Spinal cord (tissue), 10 donors: ENCODE measurements at places on chromosomes 16 and 17.

GRCh38 chr16:2428051-2428783 lies 1.0 kb upstream of the CCNF start:
- no peak for DNase-seq

DNA sequence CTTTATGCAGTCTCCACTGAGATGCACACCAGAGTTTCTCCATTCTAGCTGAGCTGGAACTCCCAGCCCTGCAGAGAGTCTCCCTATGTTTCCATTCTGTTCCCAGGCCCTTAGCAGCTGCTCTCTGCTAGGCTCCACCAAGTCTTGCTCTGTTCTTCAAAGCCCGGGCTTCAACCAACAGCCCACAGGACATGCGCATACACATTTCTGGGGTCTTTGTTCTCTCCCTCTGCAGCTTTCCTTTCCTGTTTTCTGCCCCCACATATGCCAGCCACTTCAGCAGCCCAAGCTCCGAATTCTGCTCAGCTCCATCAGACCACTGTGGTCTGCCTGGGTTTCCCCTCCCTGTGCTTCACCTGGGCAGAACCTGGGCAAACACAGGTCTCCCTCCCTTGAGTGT lies 205.9 kb downstream of the CBLN1 start:
- no peak for DNase-seq

DNA sequence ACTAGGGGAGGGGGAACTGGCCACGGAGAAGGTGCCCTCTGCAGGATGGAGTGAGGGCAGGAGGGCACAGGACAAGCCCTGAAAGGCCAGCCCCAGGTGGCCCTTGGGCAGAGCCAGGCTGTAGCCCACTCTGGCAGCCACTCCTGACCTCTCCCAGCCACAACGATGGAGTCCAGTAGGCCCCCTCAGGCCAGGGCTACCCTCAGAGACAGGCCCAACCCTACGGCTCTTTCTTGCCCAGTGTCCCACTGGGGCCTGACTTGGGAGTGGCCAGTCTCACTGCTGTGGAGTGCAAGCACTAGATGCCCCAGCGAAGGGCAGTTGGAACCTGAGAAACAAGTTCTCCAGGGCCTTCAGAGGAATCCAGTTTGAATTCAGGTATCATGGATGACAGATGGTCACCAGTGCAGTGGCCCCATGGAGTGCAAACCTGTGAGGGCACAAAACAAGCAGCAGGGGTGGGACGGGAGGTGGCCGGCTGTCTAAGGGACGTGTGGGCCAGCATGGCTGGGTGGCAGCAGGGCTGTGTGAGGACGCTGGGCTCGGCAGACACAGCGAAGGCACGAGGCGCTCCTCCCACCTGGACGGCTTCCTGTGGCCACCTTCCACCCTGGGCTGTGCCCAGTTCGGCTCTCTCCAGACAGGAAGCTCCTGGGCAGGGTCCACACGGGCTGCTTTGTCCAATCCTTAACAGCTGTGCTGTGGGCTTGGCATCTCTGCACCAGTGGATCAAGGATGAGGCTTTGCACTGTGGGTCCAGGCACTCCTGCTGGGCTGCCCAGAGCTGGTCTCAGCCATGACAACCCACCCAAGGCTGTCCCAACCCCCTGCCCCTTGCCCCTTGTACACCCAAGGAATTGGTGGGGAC lies 72.1 kb downstream of the AMFR start:
- no peak for DNase-seq

GRCh38 chr16:20610211-20610891 lies 34.2 kb upstream of the ACSM2B start:
- DNase-seq, result no peak

GRCh38 chr17:80529904-80530292 lies 14.7 kb upstream of the RPTOR start:
- no peak for DNase-seq

DNA sequence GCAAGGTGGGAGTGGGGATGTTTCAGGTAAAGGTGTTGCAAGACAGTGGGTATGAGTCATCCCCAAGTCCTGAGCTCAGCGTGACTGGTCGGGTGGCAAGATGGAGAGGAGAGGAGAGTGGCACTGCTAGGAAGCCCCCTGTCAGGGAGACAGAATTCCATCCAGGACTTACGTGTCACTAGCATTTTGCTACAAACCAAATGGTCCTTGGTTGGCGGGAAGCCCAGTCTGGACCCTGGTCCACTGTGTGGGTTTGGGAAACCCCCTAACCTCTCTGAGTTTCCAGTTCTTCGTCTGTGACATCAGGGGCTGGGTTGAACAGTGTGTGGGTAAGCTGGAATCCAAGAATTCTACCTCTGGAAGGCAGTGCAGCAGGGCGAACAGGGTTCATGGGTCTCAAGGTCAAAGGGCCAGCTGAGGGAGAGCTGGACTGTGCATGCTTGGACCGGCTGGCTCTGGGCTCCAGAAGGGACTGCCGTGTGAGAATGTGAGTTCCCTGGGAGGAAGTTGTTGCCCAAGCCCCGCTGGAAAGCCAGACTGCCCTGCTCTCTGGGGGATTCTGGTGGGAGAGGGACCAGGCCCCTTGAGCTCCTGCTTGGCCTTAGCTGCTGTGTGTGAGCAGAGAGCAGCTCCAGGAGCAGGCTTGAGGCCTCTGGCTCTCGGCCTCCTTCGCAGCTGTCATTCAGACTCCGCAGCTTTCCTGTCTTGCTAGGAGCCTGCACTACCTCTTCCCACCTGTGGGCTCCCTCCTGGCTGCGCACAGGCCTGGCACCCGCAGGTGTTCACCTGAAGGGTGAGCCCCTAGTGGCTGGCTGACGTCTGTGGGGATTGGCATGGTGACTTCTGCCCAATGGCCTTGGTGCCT lies 84.6 kb downstream of the NT5M start:
- no peak for DNase-seq
